ENCODE measurements at places on chromosomes 4 and X.

GRCh38 chr4:94068753-94069719, 138.6 kb upstream of the SMARCAD1 start:
- no peak for DNase-seq

- no peak for DNase-seq
Observed at GRCh38 chr4:147629783-147630730, 12.9 kb downstream of the TMEM184C start.

- DNase-seq: no peak
Observed at GRCh38 chrX:139902559-139902958, 30.3 kb downstream of the ATP11C start.

- DNase-seq: no peak
Observed at GRCh38 chr4:34183926-34184325, 2060.4 kb downstream of the ARAP2 start.

GRCh38 chr4:125791896-125792295, 477.1 kb downstream of the FAT4 start:
- DNase-seq: no peak

DNA sequence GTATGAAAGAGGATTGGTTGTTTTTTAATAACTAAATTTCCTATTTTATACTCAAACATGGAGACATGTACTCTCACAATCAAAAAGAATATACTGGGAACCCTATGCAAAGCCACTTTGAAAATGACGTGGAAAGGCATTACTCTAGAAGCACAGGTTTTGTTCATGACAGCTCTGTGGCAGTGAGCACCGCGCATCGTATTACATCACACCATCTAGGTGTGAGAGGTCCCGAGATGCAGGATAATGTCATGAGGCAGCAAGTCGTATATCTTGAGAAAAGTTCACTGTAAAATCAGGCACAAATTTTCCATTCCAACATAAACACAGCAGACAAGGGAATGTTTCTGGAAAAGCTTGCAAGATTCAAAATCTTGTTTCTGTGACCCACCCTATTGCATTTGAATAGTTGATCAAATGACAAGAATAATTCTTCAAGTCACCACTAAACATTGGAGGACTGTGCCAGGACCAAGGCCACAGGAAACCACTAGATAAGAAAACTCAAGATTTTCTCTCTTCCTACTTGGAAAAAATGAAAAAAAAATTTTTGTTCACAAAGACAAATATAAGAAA, 127.6 kb downstream of the LDB2 start:
- DNase-seq: no peak

DNA sequence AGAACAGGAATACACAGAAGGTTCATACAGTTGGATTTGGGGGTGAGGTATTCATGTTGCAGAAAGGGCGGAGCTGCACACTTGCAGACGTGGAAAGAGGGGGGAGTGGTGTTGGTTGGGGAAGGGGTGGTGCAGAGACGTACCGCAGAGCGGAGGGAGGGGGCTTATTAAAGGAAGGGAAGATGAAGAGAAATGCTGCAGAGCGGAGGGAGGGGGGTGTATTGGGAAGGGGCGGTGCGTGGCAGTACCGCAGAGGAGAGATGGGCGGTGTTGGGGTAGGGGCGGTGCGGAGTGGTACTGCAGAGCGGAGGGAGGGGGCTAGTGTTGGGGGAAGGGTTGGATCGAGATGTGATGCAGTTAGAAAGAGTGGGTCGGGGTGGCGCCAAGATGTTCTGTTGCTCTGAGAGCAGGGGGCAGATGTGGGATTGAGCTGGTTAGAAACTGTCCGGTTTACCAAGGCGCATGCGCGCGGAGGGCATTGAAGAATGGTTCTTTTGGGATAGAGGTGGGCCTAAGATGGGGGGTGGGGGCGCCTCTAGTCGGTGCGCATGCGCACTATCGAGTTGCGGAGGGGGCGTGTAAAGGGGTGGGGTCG, 900 bp downstream of the TRO start:
- DNase-seq: peak; percentile 14

DNA sequence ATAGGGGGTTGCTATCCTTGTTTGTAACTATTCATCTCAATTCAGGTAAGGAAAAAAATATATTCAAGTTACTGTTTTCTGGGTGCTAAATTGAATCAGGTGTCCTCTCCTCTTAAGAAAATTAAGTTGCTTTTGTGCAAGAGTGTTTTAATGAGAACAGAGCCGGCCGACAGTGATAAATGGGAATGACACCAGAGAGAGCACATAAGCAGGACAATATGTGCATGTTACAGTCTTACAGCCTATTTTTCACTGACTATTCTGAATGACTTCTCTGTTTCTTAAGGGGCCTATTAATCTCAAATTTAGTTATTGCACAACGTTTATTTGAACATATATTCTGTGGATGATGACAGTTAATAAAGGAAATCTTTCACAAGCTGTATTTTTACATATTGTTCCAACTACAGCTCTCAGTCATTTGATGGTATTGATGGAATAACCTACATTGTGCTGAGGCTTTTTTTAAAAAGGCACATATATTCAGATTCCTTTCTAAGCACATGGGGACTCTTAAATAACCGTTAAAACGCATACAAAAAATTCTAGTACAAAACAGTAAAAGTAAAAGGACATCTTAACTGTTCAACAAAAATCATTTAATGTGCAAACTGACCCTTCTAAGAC, 68.4 kb downstream of the SLC10A7 start:
- DNase-seq: no peak

DNA sequence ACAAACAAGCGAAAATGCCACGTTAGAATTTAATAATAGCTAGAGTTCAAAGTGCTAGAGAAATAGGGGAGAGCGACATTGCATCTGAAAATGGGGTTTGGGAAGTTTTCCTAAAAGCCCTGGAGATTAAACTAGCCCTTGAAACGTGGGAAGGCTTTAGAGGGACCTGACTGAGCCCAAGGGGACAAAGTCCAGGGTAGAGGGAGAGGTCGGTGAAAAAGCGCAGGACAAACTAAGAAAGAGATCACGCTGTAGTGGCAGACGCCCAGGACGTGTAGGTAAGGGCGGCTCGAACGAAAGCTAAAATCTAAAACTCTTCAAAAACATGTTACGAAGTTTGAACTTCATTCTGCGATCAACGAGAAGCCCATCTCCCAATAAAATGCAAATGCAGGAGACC, 1.1 kb upstream of the ATP11C start:
- DNase-seq: no peak

GRCh38 chr4:108352664-108353308, 184.1 kb upstream of the LEF1 start:
- no peak for DNase-seq

DNA sequence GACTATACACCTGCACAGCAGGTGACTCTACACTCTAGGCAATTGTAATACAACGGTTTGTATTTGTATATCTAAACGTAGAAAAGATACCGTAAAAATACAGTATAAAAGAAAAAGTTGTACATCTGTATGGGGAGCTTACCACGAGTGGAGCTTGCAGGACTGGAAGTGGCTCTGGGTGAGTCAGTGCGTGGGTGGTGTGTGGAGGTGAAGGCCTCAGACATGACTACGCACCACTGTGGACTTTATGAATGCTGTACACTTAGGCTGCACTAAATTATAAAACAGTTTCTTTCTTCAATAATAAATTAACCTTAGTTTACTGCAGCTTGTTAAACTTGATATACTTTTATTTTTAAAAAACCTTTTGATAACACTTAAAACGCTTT, 85.0 kb upstream of the FAT1 start:
- no peak for DNase-seq

GRCh38 chr4:52750819-52751486, at the start of gene ERVMER34-1:
ERVMER34-1 (minus strand) TSS chr4:52751425; CDS start chr4:52745520, 5,905 bp downstream.
- DNase-seq: no peak

DNA sequence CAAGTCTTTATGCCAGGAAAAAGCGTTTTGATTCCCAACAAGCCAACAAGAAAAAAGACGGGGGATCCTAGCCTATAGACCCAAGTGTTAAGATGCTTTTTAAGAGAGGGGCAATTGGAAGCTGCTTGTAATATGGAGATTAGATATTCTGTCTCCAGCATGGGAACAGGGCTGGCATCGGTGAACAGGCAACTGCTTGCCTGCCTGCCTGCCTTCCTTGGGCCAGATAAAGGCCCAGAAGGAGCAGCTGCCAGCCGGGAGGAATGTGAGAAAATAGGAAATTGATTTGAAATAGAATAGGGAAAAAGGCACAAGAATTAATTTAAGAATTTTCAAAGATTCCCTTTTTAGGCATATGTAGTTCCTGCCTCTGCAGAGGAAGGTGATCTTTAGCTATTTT, 192.2 kb downstream of the TENM3 start:
- DNase-seq: no peak

GRCh38 chr4:166493924-166494345, 620.9 kb downstream of the TLL1 start:
- no peak for DNase-seq

DNA sequence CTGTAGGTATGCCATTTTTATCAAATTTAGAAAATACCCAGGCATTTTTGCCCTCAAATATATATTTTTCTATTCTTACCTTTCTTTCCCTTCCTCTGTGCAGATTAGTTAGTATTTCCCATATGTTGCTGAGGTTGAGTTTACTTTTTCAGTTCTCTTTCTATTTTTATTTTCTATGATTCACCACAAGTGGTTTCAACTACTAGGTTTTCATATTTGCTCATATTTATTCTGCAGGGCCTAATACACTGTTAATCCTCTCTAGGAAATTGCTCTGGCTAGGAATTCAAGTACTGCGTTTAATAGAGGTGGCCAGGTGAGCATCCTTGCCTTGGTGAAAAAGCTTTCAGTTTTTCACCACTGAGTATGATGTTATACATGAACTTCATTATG, 1535.3 kb upstream of the PCDH10 start:
- DNase-seq: no peak

- DNase-seq: no peak
Observed at GRCh38 chr4:8602686-8603430, 10.3 kb downstream of the CPZ start.

DNA sequence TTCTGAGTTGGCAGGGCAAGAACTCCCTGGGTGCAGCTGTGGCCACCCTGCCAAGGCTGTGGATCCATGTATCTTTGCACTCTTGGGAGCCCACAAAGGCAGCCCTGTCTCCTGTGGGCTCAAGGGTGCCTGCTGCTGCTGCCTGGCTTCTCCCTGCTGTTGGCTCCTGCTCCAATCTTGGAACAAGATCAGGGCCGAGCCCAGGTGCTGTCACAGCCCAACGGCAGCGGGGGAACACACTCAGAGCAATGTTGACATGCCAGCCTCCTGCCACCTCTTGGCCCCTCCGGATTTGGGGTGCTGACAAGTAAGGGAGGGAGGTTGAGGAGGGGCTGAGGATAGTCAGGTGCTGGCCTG, 57.9 kb downstream of the COX18 start:
- DNase-seq: no peak

DNA sequence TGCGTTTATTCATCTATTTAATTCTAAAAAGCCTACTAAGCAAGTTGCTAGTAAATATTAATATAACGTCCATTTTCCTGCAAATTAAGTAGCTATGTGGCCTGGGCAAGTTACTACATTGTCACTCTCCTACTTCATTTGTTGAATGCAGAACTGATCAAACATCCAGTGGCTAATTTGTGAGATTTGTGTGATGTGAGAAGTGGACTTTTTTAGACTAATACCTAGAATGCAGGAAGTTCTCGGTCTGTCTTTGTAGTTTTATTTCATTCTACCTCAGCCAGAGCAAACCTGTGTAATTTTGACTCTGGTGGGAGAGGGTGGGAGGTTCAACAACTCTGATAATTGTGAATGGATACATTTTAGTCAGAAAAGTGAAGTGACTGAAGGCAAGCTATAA, 840 bp downstream of the GUF1 start:
- no peak for DNase-seq

GRCh38 chr4:38452009-38452408, 212.0 kb upstream of the KLF3 start:
- DNase-seq: no peak

DNA sequence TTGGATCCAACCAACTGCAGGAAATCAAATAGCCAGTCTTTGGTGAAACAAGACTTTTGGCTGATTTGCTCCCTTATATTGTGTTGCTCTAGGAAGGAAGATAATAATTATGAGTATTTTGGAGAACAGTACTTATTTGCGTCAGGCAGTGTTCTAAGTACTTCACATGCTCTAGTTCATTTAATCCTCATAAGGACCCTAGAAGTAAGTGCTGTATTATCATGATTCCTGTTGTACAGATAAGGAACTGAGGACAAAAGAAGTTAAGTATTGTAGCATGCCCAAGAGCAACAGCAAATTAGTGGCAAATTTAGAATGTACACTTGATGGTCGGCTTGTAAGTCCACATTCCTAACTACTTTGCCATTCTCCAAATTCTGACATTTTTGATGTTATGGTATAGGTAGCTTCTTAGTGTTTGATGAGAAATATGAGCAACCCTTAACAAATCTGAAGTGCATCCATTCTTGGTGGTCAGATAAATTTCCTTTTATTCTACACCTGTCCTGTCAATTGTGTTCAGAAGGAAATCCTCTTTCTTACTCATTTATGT, 72.0 kb downstream of the SPRY1 start:
- no peak for DNase-seq

DNA sequence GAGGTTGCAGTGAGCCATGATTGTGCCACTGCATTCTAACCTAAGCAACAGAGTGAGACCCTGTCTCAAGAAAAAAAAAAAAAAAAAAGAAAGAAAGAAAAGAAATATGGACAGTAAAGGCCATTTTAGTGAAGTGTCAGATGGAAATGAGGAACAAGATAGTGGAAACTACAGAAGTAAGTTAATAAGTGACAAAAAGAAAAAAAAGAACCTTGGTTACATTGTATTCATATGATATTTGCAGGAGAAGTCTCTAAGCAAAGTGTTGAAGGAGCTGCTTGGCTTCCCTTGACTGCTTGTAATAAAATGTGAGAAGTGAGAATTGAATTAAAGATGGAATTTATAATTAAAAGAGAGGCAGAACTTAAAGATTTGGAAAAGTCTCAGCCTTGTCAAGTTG, 73.2 kb downstream of the HOPX start:
- no peak for DNase-seq

GRCh38 chrX:14564058-14564457, 34.7 kb downstream of the GLRA2 start:
- DNase-seq: no peak

GRCh38 chr4:28505064-28505463, 1644.4 kb downstream of the STIM2 start:
- no peak for DNase-seq

GRCh38 chr4:157265281-157265680, 44.8 kb downstream of the GRIA2 start:
- DNase-seq: no peak

- DNase-seq: no peak
Observed at GRCh38 chr4:188196134-188196735, 57.0 kb downstream of the TRIML1 start.

DNA sequence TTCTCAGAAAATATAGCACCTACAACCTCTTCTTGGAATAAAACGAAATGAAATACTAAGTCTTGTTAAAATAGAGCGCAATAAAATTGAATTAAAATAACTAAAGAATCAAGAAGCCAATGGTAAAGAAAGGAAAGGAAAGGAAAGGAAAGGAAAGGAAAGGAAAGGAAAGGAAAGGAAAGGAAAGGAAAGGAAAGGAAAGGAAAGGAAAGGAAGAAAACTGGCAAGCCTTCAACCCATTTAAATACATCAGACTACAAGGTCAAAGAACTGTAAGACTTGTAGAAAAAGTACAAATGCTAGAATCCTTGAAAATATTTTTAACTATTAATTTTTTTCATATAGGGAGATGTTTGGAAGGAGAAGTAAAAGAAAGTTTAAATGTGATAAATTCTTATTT, 372.1 kb downstream of the IQCM start:
- no peak for DNase-seq

Measured in activated CD8-positive, alpha-beta memory T cell treated with anti-CD3 and anti-CD28 coated beads for 4 hours (primary cell).